ENCODE measurements at places on chromosomes 7 and 10. TPM values are rescaled to one million over a fixed set of nuclear protein-coding genes. Genes with fewer than 3 reads are reported as not detected.

GRCh38 chr10:121751191-121751760 is 153.0 kb upstream of the FGFR2 start:
- no peak for DNase-seq

GRCh38 chr10:812787-813186 is 118.7 kb downstream of the LARP4B start:
- DNase-seq = no peak

GRCh38 chr7:30093420-30093952 is 41.3 kb upstream of the MTURN start:
- peak; percentile 73 for DNase-seq

AKR1B1 gene
- 114 TPM for total RNA-seq

GIMAP7 gene
- total RNA-seq = not detected

Data from astrocyte (in vitro differentiated cells and primary cell).